ENCODE measurements at places on chromosomes 16 and 17.

DNA sequence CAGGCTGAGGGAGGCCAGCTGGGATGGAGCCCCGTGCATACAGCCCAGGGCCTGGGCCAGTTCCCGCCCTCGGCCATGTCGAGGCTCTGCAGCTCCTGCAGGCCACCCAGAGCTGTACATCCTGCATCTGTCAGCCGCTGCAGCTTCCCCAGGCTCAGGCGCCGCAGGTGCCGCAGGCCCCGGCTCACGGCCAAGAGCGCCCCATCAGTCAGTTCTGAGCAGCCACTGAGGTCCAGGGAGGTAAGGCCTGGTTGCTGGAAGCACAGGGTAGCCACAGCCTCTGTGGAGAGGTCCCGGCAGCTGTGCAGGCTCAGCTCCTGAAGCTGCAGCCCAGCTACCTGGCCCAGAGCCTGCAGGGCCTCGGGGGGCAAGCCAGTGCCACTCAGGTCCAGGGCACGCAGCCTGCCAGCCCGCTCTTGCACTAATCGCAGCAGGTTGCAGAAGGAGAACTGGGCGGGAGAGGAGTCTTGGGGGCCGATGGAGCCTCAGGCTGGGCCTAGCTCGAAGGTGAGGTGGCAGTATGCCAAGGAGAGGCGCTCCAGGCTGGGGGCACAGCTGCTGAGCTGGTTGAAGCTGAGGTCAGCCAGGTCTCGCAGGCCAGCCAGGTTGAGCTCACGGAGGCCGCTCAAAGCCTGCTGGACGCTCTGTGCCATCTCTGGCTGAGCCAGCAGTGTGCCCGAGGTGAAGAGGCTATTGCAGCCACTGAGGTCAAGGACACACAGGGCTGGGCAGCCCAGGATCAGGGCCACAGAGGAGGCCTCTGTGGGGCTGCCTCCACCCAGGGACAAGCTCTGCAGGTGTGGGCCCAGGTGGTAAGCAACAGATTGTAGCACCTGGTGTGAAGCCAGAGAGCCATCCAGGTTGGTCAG, 11.4 kb downstream of the ELMO3 start:
- DNase-seq = no peak

DNA sequence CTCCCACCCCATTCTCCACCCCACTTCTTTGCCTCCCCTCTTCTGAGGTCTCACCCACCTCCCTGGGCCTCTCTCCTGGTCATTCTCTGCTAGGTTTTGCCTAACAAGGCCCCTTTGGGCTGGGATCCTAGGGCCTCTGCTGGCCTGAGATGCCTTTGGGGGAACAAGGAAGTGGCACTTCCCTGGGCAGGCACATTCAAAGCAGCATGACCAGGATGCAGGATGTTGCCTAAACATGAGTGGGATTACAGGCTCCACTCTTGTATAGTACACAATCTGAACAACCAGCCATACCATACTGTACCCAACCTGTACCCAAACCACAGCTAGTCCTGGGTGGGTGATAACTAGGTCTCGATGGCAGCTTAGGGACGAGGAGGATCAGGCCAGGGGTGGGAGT, 9.0 kb downstream of the GALK1 start:
- no peak for DNase-seq

- no peak for DNase-seq
Measured at GRCh38 chr17:68346448-68346847, 55.2 kb downstream of the ARSG start.

- DNase-seq = no peak
Measured at GRCh38 chr16:24844101-24845030, 1.4 kb upstream of the SLC5A11 start.

GRCh38 chr17:49858796-49859195, 10.9 kb upstream of the TAC4 start:
- DNase-seq = no peak

DNA sequence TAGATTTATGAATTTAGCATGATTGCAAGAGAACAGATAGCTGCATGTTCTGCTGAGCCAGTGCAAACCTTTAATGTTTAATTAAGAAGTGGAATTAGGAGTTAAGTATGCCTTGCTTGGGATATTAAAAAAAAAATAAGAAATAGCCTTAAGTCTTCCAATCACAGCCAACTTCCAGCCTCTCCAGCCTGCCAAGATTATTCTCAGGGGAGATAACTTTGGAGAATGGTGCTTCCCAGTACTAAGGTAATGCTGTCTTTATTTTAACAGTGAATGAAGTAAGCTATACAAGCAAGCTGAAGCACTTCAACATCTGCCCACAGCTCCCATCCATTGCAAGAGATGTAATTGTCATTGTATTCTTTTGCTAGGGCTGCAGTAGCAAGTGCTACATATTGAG, 389.5 kb upstream of the ASIC2 start:
- no peak for DNase-seq

- DNase-seq = no peak
Measured at GRCh38 chr16:87431926-87432325, 39.8 kb downstream of the MAP1LC3B start.

DNA sequence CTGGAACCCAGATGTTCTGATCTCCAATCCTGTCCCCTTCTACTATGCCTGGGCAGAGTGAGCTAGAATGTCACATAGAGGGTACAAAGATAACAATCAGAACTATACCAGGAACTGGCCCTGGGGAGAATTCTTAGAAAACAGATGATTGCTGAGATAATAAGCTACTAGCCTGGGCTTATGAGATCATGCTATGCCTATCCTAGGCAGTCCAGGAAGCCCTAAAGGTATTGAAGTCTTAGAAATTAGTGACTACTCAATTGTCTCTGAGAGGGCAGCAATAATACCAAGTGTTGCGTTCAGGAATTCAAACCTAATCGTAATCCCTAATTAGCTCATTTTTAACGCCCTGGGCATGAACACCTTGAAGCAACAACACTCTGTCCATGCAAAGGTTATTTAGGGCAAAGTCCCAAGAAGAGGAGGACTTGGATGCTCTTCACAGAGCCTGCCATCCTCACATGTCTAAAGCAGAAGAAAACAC, 77.1 kb downstream of the MMD start:
- DNase-seq = no peak

DNA sequence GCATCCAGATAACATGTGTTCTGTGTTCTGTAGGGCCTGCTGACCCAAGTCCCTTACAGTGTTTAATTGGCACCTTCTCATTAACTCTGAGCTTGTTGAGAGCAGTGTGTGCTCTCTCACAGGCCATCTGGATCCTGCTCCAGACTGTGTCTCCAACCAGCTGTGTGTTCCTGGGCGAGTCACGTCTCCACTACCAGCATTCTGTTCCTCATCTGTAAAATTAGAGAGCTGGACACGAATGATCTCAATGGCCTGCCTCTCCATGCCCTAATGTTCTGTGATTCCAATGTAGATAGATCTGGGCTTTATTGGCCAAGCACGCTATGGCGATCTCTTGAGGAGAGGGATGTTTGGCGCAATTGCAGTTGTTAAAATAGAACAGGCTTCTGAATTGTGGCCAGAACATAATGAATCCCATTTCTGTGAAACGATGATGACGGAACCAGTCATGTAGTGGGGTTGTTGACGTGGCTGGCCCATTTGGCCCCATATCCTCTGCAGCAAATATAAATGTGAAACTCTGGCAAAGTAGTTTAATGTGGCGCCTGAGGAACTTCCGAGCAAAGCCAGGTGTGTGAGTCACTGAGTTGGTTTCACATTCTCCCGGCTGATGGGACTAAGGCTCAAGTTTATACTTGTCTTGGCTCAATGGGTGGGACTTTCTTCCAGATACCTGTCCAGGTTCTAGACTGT, 22.2 kb downstream of the TBX4 start:
- DNase-seq = no peak

DNA sequence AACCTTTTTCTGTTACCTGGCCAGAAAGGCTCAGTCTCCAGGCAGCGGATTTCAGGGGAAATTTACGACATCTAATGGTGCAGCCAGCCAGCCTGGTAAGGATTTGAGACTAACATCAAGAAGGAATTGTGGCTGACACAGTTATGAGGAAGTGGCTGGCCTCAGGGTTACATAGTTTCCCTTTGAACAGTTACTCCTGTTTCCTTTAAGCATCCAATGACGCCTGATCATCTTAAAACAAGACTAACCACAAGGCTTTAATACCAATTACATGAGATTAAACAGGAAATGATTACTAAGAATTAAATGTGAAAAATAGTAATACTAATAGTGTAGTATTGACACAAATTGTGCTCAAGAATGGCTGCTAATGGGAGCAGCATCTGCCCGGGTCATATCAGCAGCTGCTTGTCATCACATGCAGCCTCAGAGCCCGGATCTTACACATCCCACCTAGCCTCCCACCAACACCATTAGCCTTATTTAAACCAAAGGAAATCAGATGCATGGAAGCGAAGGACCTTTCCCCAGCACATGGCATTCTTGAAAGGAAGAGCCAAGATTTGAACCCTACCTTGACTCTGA, 431.8 kb downstream of the PMP22 start:
- DNase-seq = no peak

- DNase-seq = no peak
Measured at GRCh38 chr16:80946481-80946880, 60.2 kb downstream of the CMC2 start.

DNA sequence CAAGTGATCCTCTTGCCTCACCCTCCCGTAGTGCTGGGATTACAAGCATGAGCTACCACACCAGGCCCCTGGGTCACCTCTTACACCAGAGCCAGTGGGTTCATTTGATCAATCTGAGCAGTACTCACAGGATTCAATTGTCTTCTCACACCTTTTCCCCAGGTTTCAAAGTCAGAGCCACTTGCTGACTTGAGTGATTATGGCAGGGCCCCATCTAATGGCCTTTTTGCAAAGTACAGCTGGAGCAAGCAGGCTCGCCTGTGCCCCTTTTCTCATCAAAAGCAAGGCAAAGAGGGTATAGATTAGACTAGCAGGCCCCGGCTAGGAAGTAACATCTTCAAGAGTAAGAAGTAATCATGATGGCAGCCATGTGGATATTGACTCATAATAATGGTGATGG, 114.8 kb upstream of the NOL11 start:
- DNase-seq = no peak
